ENCODE measurements at places on chromosomes 1 and 21. TPM values are rescaled to one million over a fixed set of nuclear protein-coding genes. Genes with fewer than 3 reads are reported as not detected.
A peak's percentile ranks its signal among the peaks of the same experiment; 100 is the strongest.

ADCY10 gene
- 0.06 TPM for total RNA-seq

AKNAD1 gene
- not detected for total RNA-seq

DNA sequence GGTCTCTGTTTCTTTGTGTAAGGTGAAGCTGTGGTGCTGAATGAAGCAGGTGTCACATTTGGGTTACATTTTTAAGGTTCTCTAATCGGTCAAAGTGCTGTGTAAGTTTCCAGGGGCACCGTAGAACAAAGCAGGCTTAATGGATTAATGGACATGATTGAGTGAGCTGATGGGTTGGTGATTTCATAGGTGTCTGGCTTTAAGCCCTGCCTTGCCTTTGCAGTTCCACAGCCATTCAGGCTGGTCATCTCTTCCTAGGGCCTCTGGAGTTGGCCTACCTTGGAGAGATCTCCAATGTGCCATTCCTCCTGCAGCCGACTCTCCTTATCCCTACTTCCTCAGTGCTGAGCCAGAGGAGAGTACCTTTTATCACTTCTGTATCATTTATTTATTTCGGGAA is 15.2 kb downstream of the GALNT2 start:
- DNase-seq = no peak

DNA sequence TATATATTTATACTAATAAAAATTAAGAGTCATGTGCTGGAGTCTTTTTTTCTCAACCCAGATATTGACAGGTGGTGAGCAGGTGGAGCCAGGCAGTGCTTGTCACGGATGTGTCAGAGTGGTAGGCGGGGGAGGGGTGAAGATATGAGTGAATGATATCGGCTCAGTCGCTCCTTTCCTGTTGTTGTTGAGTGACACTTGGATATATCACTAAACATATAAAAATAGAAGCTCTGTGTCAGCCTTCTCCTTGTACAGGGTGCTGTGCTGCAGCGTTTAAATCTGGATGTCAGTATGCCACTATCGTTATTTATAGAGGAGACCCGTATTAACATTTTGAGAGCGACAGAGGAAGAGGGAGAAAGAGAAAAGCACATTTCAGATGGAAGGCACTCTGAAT is 339.6 kb downstream of the NUF2 start:
- no peak for DNase-seq

GRCh38 chr1:180842491-180843275 is 70.0 kb upstream of the KIAA1614 start:
- DNase-seq = no peak

LAD1 gene
- 1.4 TPM for total RNA-seq

DNA sequence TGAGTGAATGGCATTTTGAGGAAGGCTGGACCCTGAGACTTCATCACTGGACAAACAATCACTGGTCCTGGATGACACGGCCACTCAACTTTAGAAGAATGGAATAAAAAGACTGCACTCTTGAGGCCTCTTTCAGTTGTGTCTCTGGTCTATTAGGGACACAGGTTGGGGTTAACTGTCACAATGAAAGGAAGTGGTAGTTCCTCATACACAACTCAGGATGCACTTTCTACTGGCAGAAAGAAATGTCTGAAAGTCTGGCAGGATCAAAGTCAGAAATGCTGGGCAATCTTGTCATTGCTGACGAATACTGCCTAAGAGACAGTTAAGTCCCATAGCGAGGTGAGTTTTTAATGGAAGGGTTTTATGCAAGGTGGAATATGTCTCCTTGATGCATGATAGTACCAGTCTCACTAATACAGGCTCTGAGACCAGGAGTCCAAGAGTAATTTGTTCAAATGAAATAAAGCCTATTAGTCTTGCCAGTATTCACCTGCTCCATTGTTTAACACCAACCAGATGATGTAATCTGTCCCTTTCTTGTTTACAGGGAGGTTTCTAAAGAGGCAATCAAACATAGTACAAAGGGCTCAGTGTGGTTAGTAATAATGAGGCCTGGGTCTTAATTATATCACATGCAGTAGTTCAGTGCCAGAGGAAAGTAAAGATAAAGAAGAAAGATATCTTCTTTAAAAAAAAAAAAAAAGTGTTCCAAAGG is 11.2 kb upstream of the RRP15 start:
- no peak for DNase-seq

CD52 gene
- total RNA-seq = 14.3 TPM

DNA sequence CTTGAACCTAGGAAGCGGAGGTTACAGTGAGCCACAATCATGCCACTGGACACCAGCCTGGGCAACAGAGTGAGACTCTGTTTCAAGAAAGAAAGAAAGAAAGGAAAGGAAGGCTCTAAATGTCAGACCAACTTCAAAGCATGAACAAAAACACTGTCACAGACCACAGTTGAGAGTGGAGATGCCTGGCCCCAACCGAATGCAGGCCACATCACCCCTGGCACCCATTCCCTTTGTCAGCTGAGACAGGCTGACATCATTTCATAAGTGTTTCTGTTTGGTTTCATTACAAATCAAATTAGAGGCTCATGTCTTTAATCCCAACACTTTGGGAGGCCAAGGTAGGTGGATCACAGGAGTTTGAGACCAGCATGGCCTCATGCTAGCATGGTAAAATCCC is 28.6 kb upstream of the NADK start:
- DNase-seq = no peak

- no peak for DNase-seq
Observed at GRCh38 chr21:21730512-21730911, 732.3 kb downstream of the NCAM2 start.

WNT2B gene
- total RNA-seq = 4.0 TPM

- no peak for DNase-seq
Observed at GRCh38 chr1:67614511-67614934, 70.5 kb upstream of the GADD45A start.

GRCh38 chr1:53166912-53167311 is 24.5 kb upstream of the SLC1A7 start:
- DNase-seq = no peak

DNA sequence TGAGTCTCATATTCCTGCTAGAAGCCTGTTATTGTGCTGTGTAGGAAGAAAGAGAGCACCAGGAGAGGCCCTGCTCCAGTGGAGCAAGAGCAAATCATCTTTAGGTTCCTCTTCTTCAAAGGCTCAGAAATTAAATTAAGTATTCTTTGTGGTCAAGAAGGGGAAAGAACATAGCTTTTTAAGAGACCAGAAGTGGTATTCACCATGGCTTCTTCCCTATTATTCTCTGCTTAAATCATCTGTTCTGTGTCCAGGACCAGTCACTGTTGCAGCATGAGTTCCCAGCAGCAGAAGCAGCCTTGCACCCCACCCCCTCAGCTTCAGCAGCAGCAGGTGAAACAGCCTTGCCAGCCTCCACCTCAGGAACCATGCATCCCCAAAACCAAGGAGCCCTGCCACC is 1.1 kb downstream of the SPRR1B start:
- no peak for DNase-seq

- DNase-seq = no peak
Observed at GRCh38 chr1:152884085-152884484, 6.0 kb downstream of the SMCP start.

RIPPLY3 gene
- total RNA-seq = not detected

GRCh38 chr1:58324558-58324957 is 222.0 kb downstream of the OMA1 start:
- DNase-seq = no peak

DNA sequence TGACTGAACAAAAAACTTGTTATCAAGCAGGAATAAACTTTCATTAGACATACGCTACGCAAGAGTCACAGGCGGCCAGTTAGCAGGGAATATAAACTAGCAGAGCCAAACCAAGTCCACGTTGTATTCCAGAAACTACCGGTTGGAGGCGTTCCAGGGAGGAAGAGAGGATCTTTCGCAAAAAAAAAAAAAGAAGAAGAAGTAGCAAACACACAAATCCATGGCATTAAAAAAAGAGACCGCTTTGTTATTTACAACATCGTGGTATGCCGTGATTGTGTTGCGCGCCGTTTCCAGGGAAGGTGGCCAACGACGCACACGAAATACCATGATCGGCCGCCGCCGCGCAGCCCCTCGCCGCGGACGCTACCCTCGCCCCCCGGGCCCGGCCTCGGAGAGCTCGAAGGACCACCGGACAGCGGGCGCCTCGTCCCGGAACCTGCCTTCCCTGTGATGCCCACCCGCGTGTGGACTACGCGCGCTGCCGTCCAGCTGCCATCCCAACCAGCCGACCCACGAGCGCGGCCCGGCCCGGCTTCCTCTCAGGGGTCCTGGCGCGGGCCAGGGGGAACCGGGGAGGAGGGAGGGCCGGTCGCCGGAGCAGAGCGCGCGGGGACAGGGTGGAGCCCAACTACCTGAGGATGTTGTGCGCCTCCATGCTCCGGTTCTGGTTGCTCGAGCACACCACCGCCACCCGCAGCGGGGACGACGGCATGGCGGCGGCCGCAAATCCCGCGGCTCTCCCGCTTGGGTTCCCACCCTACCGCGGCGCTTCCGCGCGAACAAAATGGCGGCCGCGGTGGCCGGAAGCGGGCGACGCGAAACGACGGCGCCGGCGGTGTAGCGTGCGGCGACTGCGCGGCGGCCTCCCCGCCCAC is 581 bp downstream of the SSU72 start:
- DNase-seq = peak; percentile 70

MTFR1L gene
- total RNA-seq = 126 TPM

Measured in left cardiac atrium (tissue), 4 donors.